ENCODE measurements at places on chromosomes 3 and 15.

DNA sequence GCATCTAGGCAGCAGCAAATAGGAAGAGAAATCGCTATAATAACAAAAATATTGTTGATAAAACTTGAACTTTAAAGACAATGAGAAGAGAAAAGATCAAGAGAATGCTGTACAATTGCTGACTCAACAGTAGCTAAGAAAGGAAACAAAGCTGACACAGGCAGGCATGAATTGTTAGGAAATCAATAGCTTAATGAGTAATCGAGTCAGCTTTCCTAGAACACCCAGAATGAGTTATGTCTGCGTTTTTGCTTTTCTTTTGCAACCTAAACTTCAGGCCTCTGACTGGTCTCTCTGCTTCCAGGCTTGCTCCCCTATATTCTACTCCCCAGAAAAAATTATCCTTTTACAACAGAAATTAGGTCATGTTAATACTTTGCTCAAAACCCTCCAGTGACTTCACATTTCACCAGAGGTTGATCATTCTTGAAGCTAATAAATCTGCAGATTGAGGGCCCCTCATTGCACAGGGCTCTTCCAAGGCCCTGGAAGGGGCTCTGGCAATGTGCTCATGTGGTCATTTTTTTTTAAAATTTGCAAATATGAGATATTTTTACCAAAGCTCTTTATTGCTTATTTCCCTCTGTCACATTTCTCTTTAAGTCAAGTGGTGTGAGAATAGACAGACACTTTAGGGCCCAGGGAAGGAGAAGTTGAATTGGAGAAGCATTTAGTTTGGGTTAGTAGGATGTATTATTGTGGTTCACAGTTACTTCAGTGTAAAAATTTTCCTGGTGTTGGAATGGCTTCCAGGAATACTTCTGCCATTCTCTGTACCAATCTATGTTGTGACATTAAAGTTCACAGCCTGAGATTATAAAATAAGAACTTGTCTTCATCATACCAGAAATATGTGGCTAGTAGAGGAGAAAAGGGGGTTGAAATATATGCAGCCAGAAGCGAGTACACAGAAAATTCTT is 116.3 kb downstream of the TMCO5A start:
- no peak for DNase-seq

- no peak for DNase-seq
Measured at GRCh38 chr15:57769266-57769665, 62.8 kb downstream of the POLR2M start.

DNA sequence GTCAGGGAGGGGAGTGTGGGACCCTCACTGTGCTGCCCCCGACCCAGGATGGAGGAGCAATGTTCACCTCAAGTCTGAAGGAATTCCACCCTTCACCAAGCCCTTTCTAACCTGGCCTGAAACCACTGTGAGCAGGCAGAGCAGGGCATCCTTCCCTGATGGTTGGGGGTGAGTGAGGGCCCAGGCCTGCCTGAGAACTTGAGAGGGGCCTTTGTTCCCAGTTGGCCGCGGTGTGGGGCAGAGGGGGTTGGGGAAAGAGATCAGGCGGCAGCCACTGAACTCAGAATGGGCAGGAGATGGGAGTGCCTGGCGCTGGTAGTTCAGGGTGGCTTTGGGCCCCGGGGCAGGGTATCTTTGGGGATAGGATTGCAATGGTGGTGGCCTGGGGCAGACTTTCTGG is 103.5 kb upstream of the RPL32 start:
- no peak for DNase-seq

- no peak for DNase-seq
Measured at GRCh38 chr15:47588958-47589357, 128.3 kb upstream of the SEMA6D start.

- DNase-seq = no peak
Measured at GRCh38 chr3:47792699-47793098, 10.2 kb upstream of the DHX30 start.

- DNase-seq = no peak
Measured at GRCh38 chr3:124780761-124781475, 50.7 kb downstream of the UMPS start.

- DNase-seq = no peak
Measured at GRCh38 chr3:154310840-154311239, 13.4 kb downstream of the DHX36 start.

- no peak for DNase-seq
Measured at GRCh38 chr3:109188741-109189140, 52.2 kb downstream of the C3orf85 start.

GRCh38 chr15:64895285-64896065 is 16.2 kb upstream of the ANKDD1A start:
- DNase-seq = no peak

GRCh38 chr3:45861043-45861719 is 19.3 kb upstream of the LZTFL1 start:
- no peak for DNase-seq

DNA sequence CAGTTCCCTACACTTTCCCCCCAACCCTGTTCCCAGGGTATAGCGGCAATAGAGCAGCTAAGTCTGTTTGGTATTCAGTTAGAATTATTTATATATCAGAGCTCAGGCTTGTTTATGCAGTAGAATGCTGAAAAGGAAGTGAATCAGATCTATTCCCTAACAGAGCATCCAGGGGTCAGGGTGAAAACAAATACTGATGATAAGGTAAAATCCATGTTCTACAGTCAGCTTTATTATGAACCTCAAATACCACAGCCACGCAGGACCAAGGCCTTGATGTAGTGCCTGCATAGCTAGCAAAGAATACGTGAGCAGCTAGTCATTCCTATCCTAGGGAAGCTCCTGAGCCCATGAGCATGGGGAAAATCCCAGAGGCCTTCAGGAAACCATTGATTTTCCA is 229.7 kb upstream of the ICE2 start:
- no peak for DNase-seq

DNA sequence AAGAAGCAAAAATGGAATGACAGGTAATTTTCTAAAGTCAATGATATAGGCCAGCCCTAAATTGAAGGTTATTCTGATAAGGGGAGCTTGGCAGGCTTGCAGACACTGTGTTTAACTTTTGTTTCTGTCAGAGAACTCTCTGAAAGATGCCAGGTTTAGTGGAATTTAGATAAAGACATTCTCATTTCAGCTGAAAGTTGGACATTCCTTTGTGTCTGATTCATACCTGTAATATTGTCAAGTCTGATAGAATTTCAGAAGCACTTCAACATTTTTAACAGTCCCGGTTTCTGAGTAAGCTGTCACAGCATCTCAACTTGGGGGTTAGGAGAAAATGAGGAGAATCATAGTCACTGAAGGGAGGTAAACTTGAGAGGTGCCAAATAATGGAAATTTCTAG is 84.0 kb downstream of the DIPK2A start:
- DNase-seq = no peak

GRCh38 chr3:61570813-61571212 is 9.4 kb downstream of the PTPRG start:
- DNase-seq = peak; percentile 37

DNA sequence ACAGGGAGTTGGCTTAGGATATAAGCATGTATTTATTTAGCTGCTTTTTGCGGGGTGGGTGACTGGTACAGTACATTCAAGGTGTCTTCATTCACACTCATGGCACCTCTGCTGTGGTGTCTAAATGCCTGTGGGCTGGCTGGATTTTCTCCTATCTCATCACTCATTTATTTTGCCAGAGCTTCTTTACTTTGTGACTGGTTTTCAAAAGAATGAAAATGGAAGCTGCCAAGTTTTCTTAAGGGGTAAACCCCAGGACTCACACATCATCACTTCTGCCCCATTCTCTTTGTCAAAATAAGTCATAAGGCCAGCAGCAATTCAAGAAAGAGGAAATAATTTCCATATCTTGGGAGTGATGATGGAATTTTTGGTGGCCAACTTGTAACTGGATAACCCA is 493.4 kb upstream of the ALCAM start:
- no peak for DNase-seq

DNA sequence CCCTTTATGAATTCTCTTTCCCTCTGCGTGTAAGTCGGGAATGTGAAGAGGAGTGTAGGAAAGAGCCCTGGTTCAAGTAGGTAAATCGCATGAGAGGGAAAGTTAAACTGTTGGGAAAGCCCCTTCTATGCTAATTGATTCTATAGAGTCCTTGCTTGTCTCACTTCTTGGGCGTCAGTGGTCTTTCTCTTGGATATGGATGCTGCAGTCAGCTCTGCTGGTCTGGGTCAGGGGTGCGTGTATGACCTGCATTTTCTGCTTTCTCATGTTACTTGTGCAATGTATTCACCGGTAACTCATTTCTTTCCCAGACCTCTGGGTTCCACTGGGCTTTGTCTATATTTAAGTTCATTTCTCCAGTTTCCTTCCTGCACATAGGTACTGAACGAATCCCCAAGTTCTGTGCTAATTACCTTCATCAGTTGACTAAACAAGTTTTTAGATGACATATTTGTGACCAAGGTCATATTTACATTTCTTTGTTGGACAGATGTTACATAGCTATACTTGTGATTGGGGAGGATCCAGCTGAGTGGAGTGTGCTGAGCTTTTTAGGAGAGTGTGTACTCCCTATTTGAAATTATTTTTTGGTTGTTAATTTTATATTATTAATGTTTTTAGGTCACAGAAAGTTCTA is 1.4 kb downstream of the SETD5 start:
- no peak for DNase-seq

DNA sequence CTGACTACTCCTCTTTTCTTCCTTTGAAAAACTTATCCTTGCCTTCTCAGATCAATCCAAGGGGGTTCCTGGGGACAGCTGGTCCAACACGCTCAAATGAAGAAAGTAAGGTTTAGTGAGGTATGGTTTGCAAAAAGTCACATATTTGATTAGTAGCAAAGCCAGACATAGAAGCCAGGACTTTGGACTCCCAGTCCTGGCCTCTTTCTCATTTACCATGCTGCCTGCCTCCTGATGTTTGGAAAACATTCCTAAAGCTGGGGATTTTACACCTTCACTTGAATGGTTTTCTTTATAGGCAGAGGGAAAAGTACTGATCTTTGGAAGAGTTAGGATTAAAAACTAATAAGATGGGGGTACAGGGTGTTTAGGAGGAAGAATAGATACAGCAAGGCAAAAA is 14.6 kb downstream of the POPDC2 start:
- DNase-seq = no peak

GRCh38 chr3:81302045-81302444 is 459.4 kb downstream of the GBE1 start:
- no peak for DNase-seq

- DNase-seq = no peak
Measured at GRCh38 chr3:32556332-32556731, 14.3 kb downstream of the DYNC1LI1 start.

DNA sequence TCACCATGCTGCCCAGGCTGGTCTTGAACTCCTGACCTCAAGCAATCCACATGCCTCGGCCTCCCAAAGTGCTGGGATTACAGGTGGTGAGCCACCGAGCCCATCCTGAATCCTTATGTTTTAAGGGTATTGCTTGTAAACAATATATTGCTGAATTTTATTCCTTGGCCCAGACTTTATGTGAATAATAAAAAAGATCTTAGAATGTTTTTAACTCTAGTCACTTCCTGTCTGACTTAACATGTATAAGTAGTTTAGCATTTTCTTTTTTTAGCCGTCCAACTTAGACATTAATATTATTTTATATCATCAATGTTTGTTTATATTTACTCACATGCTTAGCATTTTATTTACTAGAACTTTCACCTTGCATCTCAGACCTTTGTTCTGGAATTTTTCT is 9.2 kb upstream of the EIF2B5 start:
- no peak for DNase-seq

GRCh38 chr3:66048051-66048395 is 9.3 kb upstream of the MAGI1 start:
- DNase-seq = no peak

- DNase-seq = no peak
Measured at GRCh38 chr15:65901336-65901735, 32.0 kb downstream of the RAB11A start.

DNA sequence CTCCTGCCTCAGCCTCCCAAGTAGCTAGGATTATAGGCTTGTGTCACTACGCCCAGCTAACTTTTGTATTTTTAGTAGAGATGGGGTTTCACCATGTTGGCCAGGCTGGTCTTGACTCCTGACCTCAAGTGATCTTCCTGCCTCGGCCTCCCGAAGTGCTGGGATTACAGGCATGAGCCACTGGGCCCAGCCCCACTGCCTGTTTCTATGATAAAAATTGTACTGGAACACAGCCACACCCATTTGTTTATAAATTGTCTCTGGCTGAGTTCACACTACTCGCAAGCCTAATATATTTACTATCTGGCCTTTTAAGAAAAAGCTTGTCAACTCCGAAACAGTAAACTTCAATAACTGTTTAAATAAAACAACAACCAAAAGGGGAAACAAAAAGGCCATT is 309.4 kb upstream of the WNT5A start:
- no peak for DNase-seq

DNA sequence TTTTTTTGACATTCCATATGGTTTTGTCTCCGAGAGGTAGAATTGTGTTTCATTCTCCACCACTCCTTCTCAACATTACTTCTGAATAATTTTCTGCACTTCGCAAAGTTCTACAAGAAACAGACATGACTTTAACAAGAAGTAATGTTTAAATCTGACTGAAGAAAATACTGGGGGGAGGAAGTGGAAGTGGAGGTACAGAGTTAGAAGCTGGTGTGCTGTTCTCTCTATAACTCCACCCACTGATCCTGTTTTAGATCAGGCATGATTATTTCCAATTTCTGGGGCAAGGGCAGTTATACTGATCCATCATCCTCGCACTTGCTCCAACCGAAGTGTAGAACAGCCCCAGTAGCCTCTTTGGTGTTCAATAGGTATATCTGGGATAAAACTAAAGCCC is 9.2 kb upstream of the MCCC1 start:
- no peak for DNase-seq

GRCh38 chr3:129645286-129645685 is 38.8 kb upstream of the PLXND1 start:
- DNase-seq = no peak

DNA sequence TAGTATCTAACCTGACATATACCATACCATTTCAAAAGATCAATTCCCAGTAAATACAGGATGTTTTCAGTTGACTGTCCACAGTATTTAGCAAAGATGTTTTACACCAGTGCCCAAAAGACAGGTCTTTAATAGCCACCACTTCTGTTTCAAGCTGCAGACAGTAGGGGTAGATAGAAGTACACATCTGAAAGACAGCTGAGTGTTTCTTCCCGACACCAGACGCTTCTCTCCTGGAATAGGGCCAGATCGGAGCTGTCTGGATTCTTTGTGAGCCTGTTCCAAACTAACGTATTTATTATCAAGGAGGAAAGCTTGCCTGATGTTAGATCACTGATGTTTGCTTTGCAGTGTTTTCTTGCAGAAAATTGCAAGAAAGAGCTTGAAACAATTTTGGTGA is 136.1 kb upstream of the RBMS3 start:
- no peak for DNase-seq

- DNase-seq = no peak
Measured at GRCh38 chr3:56800130-56800831, 1.5 kb downstream of the ARHGEF3 start.
